ENCODE measurements at places on chromosomes 11 and 22.
A peak's percentile ranks its signal among the peaks of the same experiment; 100 is the strongest.

DNA sequence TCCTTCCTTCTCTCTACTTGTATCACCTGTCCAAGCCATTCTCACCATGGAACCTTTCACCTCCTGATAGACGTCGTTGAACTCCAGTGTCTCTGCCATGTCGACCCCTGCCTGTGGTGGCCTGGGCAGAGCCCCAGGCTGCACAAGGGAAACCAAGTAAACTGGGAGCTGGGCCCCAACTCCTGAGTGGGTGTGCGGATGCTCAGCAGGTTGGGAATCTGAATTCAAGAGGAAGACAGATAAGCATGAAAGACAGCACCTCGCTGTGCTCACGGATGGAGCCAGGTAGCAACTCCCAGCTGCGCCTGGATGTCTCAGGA lies 709 bp downstream of the SSRP1 start:
- no peak for DNase-seq

- DNase-seq: no peak
Measured at GRCh38 chr22:20946080-20946986, 20.7 kb upstream of the AIFM3 start.

DNA sequence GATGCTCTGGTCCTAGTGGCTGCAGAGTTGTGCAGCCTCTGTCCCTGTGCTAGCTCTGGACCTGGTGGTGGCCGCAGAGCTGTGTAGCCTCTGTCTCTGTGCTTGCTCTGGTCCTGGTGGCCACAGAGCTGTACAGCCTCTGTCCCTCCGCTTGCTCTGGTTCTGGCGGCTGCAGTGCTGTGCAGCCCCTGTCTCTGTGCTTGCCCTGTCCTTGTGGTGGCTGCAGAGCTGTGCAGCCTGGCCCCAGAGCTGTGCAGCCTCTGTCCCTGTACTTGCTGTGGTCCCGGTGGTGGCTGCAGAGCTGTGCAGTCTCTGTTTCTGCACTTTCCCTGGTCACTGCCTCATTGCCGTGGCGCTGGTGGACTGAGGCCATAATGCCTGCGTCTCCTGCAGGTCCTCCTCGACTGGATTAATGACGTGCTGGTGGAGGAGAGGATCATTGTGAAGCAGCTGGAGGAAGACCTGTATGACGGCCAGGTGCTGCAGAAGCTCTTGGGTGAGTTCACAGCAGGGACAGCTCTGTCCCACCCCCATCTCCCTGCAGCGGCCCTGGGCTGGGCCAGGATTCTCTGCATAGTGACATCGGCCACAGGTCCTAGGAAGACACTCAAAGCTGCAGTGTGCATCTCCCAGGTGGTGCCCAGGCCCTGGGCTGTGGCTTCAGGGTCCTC lies 61.9 kb upstream of the PARVG start:
- no peak for DNase-seq

- DNase-seq: peak; percentile 57
Measured at GRCh38 chr11:9047964-9048523, 43.4 kb downstream of the SCUBE2 start.

DNA sequence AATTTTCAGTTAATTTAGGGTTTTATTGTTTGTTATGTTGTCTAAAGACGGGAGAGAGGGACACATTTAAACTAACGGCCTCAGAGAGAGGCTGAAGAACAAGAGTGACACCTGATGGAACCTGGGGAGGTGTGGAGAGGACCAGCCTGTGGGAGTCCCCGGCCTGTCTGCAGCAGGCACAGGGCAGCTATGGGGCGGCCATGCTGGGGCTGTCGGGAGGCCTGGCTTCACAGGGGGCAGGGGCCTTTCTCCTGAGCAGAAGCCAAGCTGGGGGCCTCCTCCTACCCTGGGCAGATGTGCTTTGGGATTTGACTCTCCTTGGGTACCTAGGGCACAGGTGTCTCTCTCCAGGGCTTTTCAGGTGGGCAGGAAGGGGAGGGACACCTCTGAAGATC lies 21.9 kb downstream of the RELT start:
- no peak for DNase-seq

DNA sequence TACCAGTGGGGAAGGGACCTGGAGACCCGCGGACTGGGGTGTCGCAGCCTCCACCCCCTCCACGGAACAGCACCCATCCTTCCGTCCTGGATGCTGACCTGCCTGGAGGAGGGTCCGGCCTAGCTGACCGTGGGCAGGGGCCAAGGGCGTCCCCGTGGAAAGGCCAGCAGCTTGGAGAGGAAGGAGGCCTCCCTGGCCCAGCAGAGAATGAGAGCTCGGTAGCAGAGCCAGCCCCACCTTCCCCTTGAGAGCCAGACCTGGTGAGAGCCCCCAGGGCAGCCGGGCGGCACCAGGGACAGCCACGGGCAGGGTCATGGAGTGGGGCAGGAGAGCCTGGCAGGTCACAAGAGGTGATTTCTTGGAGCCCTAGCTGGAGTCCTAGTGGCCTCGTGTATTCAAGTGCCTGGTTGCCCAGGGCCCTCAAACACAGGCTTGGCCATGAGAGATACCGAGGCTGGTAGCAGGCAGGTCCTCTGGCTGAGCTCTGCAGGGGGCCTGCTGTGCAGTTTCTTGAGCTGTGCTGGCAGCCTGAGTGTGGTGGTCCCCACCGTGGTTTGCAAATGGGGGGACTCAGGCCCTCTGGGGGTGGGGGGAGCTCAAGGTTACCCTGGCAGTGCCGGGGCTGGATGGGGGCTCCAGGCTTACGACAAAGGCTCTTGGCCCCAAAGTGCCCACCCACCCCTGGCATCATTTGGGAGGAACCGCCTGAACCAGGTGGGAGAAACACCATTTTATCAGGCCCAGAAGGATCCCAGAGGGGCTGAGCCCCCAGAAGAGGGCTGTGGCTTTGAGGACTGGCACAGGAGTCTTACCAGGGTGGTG lies 7.6 kb downstream of the TSPAN32 start:
- no peak for DNase-seq

GRCh38 chr11:128723531-128723930 lies 29.7 kb downstream of the FLI1 start:
- DNase-seq: no peak

GRCh38 chr11:1890856-1891830 lies 552 bp downstream of the PRR33 start:
- DNase-seq: no peak

DNA sequence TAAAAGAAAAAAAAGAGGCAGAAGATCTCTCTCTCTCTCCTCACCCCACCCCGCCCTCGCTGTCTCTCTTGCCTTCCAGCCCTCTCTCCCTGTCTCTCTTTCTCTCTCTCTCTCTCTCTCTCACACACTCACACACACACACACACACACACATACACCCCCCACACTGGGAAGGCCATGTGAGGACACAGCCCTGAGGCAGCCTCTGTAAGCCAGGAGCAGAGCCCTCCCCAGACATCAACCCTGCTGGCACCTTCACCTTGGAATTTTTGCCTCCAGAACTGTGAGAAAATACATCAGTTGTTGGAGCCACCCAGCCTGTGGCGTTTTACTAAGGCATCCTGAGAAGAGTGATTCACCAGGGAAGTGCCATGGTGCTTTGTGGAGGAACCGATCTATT lies 14.7 kb downstream of the APOL3 start:
- DNase-seq: peak; percentile 6

GRCh38 chr11:126366064-126366822 lies 10.8 kb downstream of the ST3GAL4 start:
- DNase-seq: no peak

GRCh38 chr22:36234919-36235318 lies 4.4 kb downstream of the APOL2 start:
- no peak for DNase-seq

- no peak for DNase-seq
Measured at GRCh38 chr11:794013-794765, 3.9 kb downstream of the SLC25A22 start.

- no peak for DNase-seq
Measured at GRCh38 chr22:26783885-26784284, 126.5 kb downstream of the MIAT start.

DNA sequence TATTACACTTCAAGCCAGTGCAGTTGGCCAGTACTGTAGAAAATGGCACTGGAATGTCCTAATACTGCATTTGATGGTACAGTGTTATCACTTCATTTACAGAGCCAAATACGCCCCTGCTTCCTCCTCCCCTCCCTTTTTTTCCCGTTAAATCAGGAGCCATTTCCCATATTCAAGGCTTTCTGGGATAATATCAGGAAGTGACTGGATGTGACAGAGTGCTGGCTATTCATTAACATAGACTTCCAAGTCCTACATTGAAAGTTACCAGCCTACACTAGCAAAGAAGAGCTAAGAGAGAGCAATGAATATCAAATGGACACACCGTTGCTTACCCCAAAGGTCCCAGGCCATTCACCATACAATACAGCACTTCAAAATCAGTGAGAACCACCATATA lies 32.1 kb upstream of the ABCC8 start:
- no peak for DNase-seq

DNA sequence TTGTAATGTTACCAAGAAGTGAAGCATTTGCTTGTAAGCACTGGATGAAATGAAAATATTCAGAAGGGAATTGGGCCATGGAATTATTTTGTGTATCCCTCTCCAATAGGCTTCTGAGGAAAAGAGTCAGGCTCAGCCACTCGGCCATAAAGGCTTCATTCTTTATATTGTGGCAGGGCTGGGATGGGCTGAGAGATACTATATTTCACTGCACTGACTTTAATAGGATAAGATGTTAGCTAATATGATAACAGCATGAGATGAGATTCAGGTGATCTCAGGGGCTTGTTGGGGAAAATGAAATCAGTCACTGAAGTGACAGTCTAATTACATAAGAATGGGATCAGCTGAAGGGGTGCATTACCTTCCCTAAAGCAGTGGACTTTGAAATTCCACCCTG lies 7.3 kb upstream of the TRIM44 start:
- DNase-seq: no peak

GRCh38 chr11:114115451-114115928 lies 56.0 kb downstream of the ZBTB16 start:
- DNase-seq: no peak

DNA sequence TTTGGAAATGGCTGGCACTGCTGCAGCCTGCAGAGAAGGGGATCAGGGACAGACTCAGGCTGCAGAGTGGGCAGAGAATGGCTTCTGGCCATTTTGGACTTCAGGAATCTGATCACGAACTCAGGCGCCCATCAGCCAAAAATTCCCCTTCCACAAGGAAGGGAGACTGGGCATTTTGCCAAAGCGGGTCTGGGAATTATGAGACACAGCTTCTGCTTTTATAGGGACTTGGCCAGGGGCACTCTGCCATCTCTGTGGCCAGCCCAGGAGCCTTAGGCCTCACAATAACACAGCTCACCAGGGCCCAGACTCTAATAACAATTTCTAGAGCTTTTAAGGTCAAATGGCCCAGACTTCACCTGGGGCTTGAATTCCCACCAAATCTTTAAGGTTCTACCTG lies 74.7 kb downstream of the CHST1 start:
- peak; percentile 22 for DNase-seq

- no peak for DNase-seq
Measured at GRCh38 chr22:38271927-38272372, 860 bp downstream of the TMEM184B start.

DNA sequence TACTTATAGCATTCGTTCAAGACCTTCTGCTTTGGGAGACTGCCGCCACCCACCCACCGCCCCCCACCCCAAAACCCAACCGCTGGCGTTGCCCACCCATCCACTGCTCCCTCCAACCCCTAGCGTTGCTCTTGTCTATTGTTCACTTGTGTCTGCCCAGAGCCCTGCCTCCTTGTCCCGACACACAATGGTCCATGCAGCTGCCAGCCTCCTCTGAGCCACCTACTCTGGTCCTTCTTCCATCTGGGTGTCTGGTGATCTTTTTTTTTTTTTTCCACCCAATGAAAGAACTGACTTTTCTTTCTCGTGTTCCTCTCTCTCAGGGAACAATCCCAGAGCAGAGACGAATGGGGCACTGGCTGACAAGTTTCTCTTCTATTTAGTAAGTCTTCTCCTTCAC lies 256.0 kb upstream of the SESN3 start:
- no peak for DNase-seq

GRCh38 chr11:57901756-57902155 lies 121.9 kb upstream of the OR9Q1 start:
- DNase-seq: no peak

DNA sequence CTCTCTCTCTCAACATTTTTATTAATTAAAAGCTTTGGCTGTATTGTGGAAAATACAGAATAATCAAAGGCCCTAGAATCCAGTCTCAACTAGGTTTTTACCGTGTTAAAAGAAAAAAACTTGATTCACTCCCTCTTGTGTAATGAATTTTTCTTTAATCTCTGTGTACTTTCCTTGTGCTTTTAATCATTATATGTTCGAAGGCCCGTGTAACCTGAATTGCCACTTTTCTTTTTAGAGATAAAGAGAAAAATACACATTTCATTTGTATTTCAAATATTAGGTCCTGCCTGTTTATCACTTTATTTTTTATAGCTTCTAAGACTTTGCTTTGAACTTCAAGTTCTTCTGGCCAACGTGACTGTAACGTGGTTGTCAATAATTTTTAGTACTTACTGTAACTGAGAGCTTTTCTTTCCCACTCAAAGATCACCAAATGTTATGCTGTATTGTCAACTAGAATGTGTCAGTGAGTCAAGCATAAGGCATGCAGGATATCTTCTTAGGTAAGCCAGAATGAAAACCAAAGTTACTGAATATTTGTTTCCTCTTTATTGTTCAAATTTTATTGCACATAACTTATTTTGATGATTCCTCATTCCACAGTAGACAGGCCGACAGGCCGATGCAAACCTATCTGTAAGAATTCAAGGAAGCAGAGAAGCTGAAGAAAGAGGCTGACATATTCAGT lies 23.3 kb upstream of the FAR1 start:
- DNase-seq: no peak

GRCh38 chr22:42060489-42060888 lies 10.1 kb downstream of the NAGA start:
- DNase-seq: no peak

DNA sequence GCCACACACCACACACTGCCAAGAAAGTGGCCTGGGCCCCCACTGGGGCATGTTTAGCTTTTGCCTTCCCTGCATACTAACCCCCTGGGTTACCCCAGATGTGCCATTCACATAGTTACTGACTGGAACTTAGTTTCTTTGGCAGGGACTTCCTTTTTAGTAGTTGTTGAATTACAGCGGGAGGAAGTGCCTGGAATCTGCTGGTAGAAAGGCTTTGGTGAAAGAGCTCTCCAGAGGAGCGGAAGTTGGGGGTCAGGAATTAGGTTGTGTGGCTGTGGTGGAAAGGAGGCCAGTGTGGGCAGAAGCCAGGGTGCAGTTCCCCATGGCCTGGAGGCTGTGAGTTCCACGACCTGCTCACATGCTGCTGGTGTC lies 69.0 kb downstream of the MED15 start:
- DNase-seq: no peak

Measured in fibroblast of skin of right biceps (primary cell).